ENCODE measurements at places on chromosomes 12 and 14.

DNA sequence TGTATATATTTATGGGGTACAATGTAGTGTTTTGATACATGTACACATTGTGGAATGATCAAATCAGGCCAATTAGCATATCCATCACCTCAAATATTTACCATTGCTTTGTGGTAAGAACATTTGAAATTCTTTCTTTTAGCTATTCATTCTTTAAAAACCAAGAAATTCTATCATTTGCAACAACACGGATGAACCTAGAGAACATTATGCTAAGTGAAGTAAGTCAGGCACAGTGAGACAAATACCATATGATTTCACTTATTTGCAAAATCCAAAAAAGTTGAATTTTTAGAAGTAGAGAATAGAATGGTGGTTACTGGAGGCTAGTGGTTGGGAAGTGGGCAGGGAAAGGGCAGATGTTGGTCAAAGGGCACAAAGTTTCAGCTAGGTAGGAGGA is 129.3 kb upstream of the PTPRQ start:
- no peak for DNase-seq

GRCh38 chr12:130695061-130695460 is 21.0 kb downstream of the RIMBP2 start:
- no peak for DNase-seq

DNA sequence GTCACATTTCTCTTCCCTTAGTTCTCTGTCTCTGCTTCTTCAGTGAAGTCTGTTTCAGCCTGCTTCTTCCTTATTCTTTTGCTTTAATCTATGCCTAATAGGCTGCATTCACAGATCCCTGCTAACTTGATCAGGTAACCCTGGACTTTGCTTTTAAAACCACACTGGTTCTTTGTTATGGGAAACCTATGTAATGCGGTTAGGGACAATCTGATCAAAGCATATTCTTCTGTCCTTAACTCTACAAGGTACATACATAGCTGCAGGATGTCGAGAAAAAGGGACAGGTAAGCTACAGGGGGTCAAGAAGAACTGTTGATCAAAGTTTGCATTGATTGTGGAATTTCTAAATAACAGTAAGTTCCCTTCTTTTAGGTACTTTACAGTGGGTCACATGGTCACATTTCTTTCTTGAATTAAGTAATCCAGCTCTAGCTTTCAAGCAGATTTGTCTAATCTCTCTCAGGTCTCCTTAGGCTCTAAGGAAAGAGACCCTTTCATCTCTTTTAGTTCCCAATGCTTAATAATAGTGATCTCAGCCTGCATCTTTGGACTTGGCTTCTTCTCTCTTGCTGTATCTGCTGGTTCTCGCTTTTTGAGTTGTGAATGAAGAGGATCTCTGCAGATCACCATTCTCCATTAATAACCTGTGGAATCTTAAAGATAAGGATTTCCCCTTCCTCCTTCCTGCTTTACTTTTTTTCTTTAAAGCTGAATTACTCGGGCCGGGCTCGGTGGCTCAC is 3.8 kb downstream of the COPZ1 start:
- no peak for DNase-seq

- DNase-seq = no peak
These were observed 115.8 kb downstream of the DICER1 start for GRCh38 chr14:95041477-95042020.

DNA sequence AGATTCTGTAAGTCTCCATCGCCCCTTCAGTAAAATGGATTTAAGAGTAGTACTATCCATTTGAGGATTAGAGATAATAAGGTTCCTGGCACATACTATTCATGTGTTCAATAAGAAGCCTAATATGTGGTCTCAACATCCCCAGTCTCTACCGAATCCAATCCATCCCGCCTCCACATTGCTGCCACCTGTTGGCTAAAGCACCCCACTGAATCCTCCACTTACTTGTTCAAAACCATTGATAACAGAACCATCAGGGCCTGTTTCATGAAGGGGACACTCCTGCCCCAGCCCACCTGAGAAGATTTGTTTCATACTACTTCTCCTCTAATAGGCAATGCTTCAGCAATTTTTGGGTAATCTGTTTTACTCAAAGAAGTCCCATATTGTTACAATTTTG is 147.5 kb downstream of the SLC2A13 start:
- no peak for DNase-seq

GRCh38 chr14:100622708-100623485 is 35.7 kb upstream of the BEGAIN start:
- no peak for DNase-seq
